ENCODE measurements at places on chromosomes 13 and 19. TPM values are rescaled to one million over a fixed set of nuclear protein-coding genes. Genes with fewer than 3 reads are reported as not detected.
A peak's percentile ranks its signal among the peaks of the same experiment; 100 is the strongest.

GRCh38 chr13:73730014-73730413 is 404.2 kb downstream of the KLF12 start:
- H3K27ac ChIP-seq: no peak overlapping the region
- no peaks in the 10 kb centered on the region for H3K27me3 ChIP-seq
- H3K4me1 ChIP-seq: no peaks in the 10 kb centered on the region
- DNase-seq: no peak
- H3K4me3 ChIP-seq: no peak overlapping the region

DNA sequence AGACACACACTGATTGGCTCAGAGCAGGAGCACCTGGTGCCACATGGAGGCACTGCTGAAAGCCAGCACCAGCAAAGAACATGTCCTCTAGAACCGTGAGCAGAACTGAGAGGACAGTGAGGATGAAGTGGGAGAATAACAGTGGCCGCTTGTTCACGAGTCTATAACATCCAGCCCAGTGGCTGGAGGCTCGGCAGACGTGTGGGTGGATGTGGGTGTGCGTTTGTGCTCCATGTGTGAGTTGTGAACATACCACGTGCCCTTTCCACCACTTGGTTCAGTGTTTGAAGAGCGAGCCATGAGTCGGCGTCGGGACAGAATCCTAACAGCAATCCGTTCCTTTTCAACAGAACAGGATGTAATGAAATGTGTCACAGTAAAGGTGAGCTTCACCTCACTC is 113.0 kb downstream of the SOX1 start:
- H3K27ac ChIP-seq: no peak overlapping the region
- no peak overlapping the region for H3K4me3 ChIP-seq
- no peaks in the 10 kb centered on the region for H3K36me3 ChIP-seq
- no peaks in the 10 kb centered on the region for H3K27me3 ChIP-seq
- DNase-seq: no peak
- H3K4me1 ChIP-seq: no peaks in the 10 kb centered on the region

- H3K4me3 ChIP-seq: no peak overlapping the region
- H3K27ac ChIP-seq: no peak overlapping the region
- no peaks in the 10 kb centered on the region for H3K27me3 ChIP-seq
- no peak for DNase-seq
- no peaks in the 10 kb centered on the region for H3K36me3 ChIP-seq
Observed at GRCh38 chr13:24039621-24040475, 120.7 kb upstream of the SPATA13 start.

DNA sequence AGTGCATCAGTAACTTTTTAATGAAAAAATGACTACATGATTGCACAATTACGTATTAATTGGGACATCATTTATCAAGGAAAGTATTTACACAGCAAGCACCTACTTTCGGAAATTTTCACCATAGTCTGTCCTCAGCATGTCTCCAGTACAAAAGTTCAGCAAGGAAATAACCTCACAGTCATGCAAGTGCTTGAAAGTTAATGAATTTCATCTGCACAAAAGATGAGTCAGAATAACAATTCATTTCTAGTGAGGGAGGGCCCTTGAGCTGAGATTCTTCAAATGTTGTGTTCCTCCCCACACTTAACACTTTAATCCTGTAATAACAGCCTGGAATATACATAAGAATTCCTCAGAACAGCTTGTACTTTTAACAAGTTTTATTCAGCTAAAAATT is 49.0 kb upstream of the OXGR1 start:
- H3K4me3 ChIP-seq: no peak overlapping the region
- H3K36me3 ChIP-seq: no peaks in the 10 kb centered on the region
- no peaks in the 10 kb centered on the region for H3K27me3 ChIP-seq

DNA sequence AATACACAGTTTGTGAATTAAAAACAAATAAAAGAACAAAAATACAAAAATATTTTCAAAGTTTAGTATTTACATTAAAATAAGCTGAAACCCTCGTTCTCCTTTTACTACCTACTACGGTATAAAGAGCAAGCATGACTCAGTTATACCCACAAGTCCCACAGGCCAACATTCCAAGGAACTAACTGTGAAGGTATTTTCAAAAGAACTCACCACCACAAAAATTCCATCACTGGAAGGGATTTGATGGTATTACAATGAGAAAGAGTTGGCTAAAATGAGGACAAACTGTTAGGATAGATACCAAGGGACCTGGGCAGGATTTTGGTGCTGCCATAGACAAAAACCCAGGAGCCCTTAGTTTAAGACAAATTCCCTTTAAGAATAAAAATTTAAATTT is 122.7 kb downstream of the TBC1D4 start:
- H3K27ac ChIP-seq: peak overlapping the region; percentile 81
- peak; percentile 91 for DNase-seq
- no peak overlapping the region for H3K4me3 ChIP-seq
- peaks cover 2% of the 10 kb centered on the region for H3K36me3 ChIP-seq

DNA sequence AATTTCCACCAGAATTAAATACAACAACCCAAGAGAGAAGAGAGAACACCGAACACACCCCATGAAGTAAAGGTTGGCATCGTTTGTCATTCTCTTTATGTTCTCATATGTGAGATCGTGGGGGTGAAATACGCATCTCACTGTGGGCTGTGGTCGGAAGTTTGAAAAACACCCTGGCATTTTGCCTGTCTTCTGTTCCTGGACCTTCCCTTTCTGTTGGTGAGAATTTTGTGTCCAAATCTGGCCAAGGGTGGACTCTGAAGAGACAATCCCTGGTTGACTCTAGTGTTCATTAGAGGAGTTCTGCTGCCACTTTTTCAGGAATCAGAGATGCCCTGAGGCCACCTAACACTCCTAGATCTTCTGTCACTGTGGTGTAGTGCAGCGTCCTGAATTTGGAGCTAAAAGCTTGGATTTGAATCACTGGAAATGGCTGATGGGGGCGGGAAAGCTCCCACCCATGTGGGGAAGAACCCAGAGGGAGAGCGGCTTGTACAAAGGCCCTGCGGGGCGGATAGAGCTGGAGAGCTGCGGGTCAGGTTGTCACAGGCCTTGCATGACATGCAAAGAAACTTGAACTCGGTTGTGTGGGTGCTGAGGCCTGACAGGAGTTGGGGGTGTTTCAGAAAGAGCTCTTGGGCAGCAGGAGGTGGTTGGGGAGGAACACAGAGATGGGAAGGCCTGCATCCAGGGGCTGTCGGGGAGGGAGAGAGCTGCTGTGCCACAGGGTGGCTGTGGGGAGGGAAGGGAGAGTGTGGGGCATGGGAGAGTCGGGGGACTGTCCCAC is 11.1 kb upstream of the SPATA13 start:
- peak; percentile 75 for DNase-seq
- peak overlapping the region; percentile 58 for H3K27ac ChIP-seq
- no peaks in the 10 kb centered on the region for H3K36me3 ChIP-seq
- peak overlapping the region; percentile 9 for H3K4me3 ChIP-seq
- peaks cover 17% of the 10 kb centered on the region for H3K4me1 ChIP-seq

DNA sequence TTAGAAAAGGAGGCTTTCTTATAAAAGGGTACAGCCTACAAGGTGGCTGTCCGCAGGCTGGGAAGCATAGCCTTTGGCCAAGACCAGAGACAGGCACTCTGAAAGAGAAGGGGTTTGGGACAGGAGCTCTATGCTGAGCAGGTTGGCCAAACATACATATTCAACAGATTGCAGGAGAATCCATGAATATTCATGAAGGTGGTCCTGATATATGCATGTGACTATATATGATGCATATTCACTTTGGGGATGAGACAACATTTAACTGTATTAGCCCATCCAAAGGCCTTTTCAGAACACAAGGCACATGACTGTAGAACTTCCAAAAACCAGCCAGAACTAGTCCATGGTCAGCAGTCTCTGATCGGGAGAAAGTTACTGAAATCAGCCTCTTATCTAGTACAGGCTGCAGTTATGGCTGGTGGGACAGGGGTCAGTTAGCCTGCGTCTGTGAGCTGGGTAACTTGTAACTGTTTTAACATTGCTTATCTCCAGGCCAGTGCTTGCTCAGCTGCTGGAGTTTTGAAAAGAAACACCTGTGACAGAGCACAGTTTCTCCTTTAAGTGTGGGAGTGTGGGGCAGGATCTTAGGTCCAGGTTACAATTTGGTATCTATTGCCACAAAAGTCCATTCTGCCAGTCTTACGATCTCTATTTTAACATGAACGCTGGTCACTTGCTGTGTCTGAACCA is 924.2 kb downstream of the UQCRFS1 start:
- DNase-seq: no peak
- no peaks in the 10 kb centered on the region for H3K36me3 ChIP-seq
- no peak overlapping the region for H3K27ac ChIP-seq
- no peaks in the 10 kb centered on the region for H3K27me3 ChIP-seq
- no peak overlapping the region for H3K4me3 ChIP-seq

DNA sequence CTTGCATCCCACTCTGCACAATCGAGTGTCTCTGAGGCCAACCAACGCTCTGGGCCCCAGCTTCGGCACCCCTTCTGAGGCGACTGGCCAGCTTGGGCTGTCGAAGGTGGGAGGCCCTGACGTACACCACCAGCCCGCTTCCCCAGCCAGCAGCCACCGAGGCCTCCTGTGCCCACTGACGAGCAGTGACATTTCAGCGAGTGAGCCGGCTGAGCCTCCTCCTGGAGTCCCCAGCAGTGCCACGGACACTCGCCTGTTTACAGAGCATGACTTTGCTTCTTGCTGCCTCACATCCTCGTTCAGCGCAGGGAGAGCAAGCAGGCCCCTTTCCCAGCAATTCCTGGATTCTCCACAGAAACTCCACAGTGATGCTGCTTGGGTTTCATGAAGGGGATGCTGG is 240.2 kb upstream of the MAB21L1 start:
- H3K4me3 ChIP-seq: no peak overlapping the region
- H3K27me3 ChIP-seq: no peaks in the 10 kb centered on the region
- DNase-seq: no peak
- no peak overlapping the region for H3K27ac ChIP-seq
- H3K4me1 ChIP-seq: peaks cover 9% of the 10 kb centered on the region

DNA sequence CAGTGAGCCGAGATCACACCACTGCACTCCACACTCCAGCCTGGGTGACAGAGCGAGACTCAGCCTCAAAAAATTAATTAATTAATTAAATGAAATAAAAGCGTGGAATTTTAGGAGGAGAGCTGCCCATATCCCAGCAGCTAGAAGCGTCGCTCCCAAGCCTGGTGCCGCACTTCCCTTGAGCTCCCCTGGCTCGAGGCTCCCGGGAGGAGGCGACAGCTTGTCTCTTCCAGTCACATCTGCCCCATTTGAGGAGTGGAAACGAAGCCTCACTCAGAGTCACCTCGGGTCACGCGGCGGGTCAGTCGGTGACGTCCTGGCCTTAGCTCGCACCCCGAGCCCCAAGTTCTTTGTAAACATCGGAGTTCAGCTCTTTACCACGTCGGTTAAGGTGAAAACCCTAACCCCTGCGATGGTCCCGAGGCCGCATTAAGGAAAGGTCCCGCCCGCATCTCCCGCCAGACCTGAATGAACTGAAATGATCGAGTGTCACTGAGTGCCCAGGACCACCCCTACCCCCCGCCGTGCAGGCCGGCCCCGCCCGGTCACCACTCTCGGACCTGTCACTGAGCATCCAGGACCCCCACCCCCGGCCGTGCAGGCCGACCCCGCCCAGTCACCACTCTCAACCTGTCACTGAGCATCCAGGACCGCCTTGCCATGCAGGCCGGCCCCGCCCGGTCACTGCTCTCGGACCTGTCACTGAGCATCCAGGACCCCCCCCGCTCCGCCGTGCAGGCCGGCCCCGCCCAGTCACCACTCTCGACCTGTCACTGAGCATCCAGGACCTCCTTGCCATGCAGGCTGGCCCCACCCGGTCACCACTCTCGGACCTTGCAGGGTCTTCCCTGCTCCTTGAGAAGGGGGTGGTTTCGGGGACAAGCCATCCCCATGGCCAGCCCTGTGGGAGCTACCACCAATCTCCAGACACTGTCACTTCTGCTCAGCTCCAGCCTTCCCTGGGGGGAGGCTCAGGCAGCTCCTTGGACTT is 176.9 kb downstream of the KDM4B start:
- no peak overlapping the region for H3K4me3 ChIP-seq
- peak; percentile 86 for DNase-seq
- H3K27ac ChIP-seq: no peak overlapping the region
- peaks cover 6% of the 10 kb centered on the region for H3K4me1 ChIP-seq
- H3K36me3 ChIP-seq: no peaks in the 10 kb centered on the region
- H3K27me3 ChIP-seq: no peaks in the 10 kb centered on the region

DNA sequence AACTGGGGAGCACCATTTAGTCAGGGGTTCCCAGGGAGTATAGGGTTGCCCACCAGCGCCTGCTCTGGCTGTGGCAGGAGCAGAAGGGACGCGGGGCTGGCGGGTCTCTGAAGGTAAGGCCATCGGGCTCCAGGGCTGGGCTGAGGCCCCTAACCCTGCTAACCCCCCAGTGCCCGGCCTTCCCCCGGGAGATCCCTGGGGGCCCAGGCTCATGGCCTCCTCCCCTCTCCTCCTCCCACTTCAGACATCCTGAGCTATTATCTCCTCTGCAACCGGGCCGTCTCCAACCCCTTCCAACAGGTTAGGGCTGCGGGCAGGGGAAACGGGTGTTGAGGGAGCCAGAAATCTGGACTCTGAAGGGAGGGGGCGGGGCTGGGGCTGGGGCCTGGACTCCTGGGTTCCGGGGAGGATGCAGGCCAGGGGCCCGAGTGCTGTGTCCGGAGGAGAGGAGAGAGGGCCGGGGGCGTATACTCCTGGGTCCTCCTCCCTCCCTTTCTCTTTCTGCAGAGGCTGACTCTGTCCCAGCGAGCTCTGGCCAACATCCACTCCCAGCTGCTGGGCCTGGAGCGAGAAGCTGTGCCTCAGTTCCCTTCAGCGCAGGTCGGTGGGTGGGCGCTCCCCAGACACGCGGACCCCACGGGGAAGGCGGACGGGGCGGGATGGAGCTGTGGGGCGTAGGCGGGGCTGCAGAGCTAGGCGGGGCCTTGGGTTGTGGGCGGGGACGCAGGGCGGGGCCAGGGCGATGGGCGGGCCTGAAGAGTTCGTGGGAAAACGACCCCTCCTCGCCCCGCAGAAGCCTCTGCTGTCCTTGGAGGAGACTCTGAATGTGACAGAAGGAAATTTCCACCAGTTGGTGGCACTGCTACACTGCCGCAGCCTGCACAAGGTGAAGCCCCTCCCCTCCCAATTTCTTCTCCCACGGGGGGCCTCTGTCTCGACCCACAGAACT is 15.3 kb downstream of the TTYH1 start:
- peaks cover 14% of the 10 kb centered on the region for H3K27me3 ChIP-seq
- peak overlapping the region; percentile 30 for H3K4me3 ChIP-seq
- H3K27ac ChIP-seq: no peak overlapping the region
- no peaks in the 10 kb centered on the region for H3K36me3 ChIP-seq
- H3K4me1 ChIP-seq: no peaks in the 10 kb centered on the region
- peak; percentile 92 for DNase-seq

The NKG7 gene
- total RNA-seq: not detected

The ZNF816 gene
- 9.8 TPM for total RNA-seq

The ONECUT3 gene
- total RNA-seq: not detected

The ZNF177 gene
- 0.72 TPM for total RNA-seq

Measured in osteoblast (primary cell).